Stimulated activated CD8-positive, alpha-beta memory T cell treated with anti-CD3 and anti-CD28 coated beads, Interleukin-4, amount 100 ng/mL, for 4 hours (primary cell): ENCODE measurements at places on chromosomes 3 and 15.

GRCh38 chr3:115186351-115187148 lies 39.5 kb upstream of the ZBTB20 start:
- DNase-seq: no peak

DNA sequence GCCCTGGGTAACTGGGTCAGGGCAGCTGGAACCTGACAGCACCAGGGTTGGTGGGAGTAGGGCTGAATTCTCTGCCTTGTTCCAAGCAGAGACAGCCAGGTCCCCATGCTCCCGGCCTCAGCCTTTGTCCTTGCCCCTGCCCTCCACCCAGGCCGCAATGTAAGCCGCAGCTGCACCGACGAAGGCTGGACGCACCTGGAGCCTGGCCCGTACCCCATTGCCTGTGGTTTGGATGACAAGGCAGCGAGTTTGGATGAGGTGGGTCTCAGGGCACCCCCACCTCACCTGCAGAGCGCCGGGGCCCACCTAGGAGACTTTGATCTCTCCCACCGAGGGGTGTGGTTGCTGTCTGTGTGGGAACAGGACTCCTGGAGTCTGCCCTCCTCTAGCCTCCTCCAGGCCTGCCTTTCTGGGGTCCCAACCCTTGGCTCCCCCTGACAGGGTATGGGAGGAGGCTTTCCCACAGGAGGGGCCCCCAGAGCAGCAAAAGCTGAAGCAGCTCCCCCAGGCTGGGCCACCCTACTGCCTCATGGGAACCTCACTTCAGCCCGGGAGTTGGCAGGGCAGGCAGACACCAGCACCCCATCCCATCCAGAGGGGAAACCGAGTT lies 23.4 kb downstream of the VIPR1 start:
- DNase-seq: no peak

- no peak for DNase-seq
Observed at GRCh38 chr3:109073116-109073515, 44.8 kb downstream of the MORC1 start.

- no peak for DNase-seq
Observed at GRCh38 chr3:59820352-59820934, 770.6 kb upstream of the CFAP20DC start.

DNA sequence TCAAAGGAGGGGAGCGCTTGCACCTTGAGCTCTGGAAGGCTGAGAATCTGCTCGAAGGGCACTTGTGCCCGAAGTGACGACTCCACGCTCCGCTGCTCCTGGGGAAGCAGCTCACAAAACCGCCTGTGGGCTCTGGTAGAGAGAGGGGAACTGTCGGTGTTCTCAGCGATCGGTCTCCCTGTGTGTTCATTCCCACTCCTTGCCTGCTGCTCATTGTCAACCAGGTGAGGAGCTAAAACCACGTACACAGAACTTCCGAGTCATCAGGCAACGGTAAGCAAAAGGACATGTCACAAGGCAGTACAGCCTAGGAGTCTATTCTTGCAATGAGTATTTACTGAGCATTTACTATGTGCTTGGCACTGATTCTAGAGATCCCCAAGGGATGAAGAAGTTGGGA lies 1.5 kb downstream of the CIB1 start:
- no peak for DNase-seq

DNA sequence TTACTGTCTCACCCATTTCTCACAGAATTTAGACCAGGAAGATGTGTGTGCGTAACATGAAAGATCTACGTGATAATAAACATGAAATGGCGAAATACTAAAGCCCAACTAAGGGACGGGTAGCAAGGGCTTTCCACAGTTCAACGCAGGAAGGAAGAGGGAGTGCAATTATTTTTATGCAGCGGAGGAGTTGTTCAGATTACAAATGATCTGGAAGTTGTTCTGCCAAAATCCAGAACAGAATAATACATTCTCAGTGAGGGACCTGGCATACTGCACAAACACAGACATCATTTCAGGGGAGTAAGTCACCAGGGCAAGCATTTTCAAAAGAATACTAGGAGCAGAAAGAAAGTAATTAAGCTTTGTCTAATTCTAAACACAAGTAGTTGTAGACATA lies 133.6 kb upstream of the RAP2B start:
- no peak for DNase-seq

GRCh38 chr3:185831195-185831594 lies 6.4 kb upstream of the IGF2BP2 start:
- DNase-seq: no peak

DNA sequence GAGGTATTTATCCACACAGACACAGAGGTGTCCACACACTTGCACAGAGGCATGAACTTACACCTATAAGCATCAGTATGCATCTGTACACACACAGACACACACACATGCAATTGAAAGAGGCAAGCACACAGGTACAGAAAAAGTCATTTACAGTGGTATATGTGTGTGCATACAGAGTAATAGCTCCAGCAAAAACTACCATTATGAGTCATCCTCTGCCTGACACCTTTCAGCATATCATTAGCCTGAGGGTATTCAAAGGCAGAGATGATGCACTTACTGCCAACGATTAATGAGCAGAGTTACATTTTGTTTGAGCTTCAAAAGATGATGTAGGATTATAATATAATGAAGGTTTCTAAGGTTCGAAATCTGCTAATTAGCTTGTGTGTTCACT lies 100.3 kb upstream of the TPRG1 start:
- DNase-seq: no peak

DNA sequence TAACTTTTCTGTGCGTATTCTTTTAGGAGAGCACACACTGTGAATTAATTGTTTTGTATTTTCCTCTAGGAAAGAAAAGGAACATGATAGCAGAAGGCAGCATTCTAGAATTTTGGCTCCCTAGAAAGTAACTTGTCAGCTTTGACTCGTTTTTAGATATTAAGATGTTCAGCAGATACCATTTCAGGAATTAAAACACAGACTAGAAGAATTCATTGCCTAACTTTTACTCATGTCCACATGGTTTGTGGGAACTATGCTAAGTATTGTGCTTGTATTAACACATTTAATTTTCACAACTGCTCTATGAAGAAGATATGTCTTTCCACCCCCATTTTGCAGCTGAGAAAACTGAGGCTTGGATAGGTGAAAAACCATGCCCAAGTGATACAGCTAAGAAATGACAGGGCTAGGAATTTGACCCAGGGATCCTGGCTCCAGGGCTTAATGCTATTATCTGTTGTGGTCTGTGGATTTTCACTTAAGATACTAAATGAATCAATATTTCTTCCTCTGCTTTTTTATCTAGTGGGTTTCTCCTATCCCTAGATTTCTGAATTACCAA lies 128.8 kb downstream of the MITF start:
- no peak for DNase-seq
